NCI-H446 treated with DMSO at 0.1 percent for 48 hours (cell line): ENCODE measurements at places on chromosomes 7 and 10.
A peak's percentile ranks its signal among the peaks of the same experiment; 100 is the strongest.

- DNase-seq, result no peak
These were observed 410.4 kb downstream of the ATRNL1 start for GRCh38 chr10:115503546-115503945.

GRCh38 chr7:112575864-112576263, 95.1 kb downstream of the LSMEM1 start:
- no peak for DNase-seq

DNA sequence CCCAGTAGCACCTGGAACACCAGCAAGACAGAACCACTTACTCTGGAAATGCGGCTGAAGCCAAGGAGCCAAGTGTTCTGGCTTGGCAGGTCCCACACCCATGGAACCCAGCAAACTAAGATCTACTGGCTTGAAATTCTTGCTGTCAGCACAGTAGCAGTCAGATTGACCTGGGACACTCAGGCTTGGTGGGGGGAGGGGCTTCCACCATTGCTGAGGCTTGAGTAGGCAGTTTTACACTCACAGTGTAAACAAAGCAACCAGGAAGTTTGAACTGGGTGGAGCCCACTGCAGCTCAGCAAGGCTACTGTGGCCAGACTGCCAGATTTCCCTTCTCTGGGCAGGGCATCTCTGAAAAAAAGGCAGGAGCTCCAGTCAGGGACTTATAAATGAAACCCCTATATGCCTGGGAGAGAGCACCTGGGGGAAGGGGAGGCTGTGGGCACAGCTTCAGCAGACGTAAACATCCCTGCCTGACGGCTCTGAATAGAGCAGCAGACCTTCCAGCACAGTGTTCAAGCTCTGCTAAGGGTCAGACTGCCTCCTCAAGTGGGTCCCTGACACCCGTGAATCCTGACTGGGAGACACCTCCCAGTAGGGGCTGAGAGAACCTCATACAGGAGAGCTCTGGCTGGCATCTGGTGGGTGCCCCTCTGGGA, 121.2 kb downstream of the MTERF1 start:
- DNase-seq, result no peak

GRCh38 chr7:29723599-29723998, 82.7 kb upstream of the WIPF3 start:
- no peak for DNase-seq

- no peak for DNase-seq
These were observed 944.1 kb downstream of the SORCS3 start for GRCh38 chr10:105585171-105585570.

DNA sequence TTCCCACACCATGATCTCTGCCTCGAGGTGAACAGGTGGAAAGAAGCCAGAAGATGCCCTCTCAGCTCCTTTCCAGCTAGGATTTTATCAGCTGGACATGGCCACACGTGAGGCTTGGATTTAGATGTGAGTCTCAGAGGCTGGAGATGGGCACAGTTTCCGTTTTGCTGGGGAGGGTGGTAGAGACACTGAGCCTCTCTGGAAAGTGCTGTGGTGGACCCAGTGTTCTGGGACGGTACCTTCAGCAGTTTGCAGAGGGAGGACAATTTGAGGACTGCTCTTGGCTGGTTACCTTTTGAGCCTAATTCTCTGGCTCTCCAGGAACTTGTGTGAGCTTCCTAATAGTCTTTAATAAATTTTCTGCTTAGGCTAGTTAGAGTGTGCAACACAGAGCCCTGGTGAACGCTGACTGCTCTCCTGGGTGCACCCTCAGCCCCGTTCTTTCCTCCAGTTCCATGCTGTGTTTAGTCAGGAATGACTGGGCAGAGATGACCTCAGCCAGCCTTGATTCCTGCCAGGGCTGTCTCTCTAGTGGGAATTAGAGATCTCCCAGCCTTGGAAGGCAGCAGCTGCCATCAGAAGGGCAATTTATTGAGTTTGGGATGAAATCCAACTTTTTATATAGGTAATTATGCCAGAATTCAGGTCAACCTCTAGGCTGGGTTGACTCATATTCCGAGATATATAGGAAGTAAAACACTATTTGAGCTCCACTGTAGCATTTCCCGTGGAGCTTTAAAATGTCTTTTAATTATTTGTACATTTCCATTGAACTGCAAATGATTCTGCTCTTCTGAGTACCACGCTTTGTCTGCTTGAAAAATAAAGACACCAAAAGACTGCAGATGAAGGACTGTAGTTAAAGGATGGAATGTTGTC, 103.9 kb downstream of the GATA3 start:
- DNase-seq, result peak; percentile 51

GRCh38 chr7:126370038-126370668, 882.6 kb downstream of the GRM8 start:
- no peak for DNase-seq

DNA sequence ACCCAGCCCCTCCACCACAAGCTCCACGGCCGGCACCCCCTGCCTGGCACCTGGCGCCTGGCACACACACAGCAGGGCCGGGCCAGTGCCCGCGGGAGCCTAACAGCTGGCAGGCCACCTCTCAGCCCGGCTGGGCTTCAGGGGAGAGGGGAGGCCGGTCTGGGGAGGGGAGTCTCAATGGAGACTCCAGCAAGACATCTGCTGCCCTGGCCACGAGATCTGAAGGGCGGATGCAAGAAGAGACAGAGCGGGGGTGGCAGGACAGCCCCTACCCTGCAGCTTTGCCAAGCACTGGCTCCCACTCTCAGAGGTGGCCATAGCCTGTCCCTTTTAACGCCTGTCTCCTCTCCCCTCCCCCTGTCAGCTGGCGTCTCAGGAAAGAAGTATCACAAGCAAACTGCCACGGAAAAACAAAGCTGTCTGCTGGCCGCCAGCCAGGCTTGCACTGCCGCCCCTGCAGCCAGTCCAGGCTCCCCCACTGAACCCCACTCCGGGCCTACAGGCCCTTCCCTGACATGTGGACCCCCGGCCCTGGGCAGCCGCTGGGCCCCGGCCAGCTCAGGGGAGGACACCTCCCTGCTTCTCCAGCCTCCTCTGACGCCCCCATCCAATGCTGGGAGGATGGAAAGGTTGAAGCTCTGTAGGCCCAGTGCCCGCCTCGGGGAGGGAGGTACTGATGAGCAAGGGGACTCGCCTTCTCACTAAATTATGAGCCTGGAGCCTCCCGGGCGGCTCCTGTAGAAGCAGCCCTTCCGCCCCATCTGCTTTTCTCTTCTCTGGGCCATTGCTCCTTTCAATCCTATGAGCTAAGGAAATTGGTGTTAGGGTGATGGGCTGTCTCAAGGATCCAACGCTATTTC, 178.4 kb downstream of the ARHGAP12 start:
- peak; percentile 99 for DNase-seq

GRCh38 chr10:86535132-86535882, 13.7 kb upstream of the WAPL start:
- DNase-seq, result no peak

- peak; percentile 81 for DNase-seq
These were observed 151.3 kb downstream of the HGF start for GRCh38 chr7:81618396-81619014.

DNA sequence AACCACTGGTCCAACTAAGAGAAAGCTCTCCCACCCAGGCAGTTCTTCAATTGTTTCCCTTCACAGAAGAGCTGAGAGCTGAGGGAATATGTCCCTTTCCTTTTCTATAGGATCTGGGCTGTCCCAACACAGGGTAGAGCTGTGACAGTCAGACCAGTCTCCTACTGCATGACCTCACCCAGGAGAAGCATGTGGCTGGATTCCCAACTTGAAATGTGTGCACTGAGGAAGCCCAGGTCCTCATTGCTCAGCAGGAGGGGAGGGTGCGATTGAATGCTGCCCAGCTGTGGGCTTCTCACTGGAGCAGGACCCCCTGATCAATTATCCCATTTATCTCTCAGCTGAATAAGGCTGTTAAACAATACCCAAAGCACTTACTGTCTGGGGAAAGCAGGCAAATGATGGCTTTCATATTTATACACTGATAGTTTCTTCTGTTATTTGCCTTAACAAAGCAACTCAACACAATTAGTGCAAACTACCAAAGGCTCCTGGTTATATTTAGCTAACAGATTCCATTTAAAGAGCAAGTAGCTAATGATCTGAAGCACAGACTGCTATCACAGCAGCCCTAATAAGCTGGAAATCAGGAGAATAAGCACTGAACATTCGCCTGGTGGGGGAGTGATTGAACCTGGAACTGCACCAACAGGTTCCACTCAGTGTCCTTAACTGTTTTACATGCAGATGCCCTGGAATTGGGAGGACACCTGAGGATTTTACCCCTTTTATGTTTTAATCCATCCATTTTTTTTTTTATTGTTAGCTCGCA, 508.8 kb downstream of the CCSER2 start:
- no peak for DNase-seq

GRCh38 chr7:130814778-130815335, 80.8 kb upstream of the KLF14 start:
- no peak for DNase-seq

DNA sequence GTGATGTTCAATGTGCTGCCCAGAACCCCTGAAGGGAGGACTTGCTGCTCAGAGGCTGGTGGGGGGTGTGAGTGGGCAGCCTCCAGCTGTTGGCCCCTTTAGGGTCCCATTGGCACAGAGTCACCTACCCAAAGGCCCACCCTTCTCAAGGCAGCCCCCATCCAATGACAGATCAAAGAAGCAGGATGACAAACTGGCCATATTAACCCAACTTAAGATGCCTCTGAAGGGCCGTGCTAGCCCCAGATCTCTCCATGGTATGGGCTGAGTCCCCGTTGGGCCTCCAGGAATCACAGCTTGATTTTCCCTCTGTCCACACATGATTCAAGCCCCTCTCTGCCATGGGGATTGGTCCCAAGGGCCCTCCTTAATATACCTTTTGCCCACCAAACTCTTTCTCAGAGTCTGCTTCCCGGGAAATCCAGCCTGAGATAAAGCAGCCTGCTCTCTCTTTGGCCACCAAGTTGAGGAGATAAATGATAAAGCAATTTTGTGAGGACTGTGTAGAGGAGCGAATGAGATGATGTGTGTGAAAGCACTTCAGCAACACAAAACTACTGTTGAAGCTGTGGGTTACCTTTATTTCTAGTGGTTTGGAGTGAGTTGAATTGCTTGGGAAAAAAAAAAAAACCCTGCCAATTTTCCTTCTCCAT, 38.2 kb upstream of the C10orf71 start:
- no peak for DNase-seq

DNA sequence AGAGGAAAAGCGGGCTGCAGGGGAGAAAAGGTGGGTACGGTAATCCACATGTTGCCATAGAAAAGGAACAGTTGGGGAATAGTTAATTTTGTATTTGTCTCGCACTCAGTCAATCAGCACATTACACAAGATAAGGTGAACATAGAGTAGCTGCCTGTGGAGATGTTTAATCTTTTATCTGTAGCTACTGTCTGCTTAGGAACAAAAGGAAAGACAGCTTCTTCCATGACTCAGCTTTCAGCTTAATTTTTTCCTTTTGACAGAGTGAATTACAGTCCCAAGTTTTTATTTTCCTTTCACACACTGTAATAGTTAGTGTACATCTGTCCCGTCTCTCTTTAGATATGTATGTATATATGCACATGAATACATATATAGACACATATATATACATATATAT, 39.3 kb upstream of the PODXL start:
- DNase-seq, result no peak

DNA sequence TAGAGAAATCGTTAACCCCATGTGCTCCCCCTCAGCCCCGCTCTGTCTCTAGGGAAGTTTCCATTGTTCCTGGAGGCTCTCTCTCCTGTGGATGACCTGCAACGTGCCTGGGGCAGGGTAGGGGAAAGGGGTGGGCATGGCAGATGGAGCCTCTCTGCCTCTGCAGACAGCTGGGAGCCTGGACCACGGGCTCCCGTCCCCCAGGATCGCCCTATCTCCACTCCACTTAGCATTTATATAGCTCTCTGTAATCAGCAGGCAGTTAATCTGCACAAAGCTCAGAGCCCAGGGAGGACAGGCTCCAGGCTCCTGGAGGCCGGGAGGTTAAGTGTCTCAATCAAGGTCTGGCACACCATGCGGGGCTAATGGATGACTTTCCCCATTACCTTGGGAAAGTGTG, 369.7 kb downstream of the PLXNA4 start:
- no peak for DNase-seq

- no peak for DNase-seq
These were observed 21.7 kb downstream of the ZCWPW1 start for GRCh38 chr7:100406767-100407166.

GRCh38 chr10:92761571-92761970, 71.8 kb downstream of the HHEX start:
- DNase-seq, result no peak
